ENCODE measurements at places on chromosomes 6 and 20. TPM values are rescaled to one million over a fixed set of nuclear protein-coding genes. Genes with fewer than 3 reads are reported as not detected.

GRCh38 chr6:15247500-15248450 lies 1.9 kb downstream of the JARID2 start:
- DNase-seq: peak; percentile 35

- peak; percentile 78 for DNase-seq
Measured at GRCh38 chr20:47272893-47273590, 83.5 kb downstream of the ZMYND8 start.

DNA sequence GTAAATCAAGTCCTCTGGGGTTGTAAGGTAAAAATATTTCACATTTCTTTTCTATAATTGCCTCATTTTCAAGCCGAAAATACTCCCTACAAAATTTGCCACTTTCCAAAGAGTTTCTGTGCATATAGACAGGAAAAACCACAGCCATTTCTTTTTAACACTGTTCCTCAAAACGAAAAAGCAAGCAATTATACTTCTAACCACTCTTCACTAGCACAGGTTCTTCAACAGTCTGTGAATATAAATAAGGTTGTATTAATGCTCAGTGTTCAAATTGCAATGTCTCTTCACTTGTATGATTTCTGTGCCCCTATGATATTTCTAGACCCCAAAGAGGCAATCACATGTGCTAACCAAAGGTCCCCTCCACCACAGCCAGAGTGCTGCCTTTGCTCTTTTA lies 206.0 kb downstream of the SIM1 start:
- DNase-seq: no peak

GRCh38 chr20:58542411-58543095 lies 27.4 kb upstream of the APCDD1L start:
- no peak for DNase-seq

DNA sequence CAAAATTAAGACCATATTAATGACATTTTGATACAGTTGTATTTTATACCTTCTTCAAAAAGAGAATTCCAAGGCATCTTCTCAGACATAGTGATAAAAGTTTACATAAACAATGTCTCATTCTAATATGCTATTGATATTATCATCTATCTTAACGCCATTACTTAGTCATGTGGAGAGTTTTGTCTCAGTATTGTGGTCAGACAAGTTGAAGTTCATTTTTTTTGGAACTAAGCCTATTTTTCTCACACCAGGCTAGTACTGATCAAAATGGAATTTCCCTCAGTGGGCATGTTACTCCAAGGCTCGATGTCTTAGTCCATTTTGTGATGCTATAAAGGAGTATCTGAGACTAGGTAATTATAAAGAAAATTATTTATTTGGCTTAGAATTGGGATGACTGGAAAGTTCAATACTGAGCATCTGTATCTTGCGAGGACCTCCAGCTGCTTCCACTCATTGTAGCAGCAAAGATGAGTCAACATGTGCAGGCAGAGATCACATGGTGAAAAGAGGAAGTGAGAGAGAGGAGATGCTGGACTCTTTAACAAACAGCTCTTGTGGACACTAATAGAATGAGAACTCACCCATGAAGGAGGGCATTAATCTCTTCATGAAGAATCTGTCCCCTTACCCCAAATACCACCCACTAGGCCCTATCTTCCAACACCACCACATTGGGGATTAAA lies 825.5 kb upstream of the MANEA start:
- DNase-seq: no peak

GRCh38 chr6:103273048-103273447 lies 1586.7 kb downstream of the HACE1 start:
- DNase-seq: no peak

DNA sequence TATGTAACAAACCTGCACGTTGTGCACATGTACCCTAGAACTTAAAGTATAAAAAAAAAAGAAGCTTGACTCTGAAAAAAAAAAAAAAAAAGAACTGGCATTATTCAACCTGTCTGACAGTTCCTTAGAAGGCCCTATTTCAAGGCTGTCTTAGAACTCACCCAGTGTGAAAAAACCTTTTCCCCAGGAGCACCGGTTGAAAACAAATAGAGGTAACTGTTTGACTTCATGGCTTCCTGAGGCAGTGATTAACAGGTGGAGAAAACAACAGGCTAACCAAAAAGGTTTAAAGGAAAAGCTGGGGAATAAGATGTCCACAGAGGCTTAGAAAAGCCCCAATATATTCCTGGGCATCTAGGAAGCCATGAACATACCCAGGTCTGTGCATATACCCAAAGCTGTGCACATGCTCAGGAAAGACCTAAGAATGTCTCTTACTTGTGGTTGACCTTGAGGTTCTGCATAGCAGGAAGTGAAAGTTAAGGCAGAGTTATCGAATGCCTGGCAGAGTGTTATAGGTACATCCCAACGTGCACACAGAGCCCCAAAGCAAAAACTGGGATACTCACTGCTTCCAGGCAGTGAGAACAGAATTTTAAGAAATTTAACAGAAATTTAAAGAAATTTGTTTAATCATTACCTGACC lies 7.0 kb downstream of the UQCC1 start:
- DNase-seq: no peak

GRCh38 chr6:90533615-90534336 lies 53.1 kb downstream of the MAP3K7 start:
- DNase-seq: no peak

DNA sequence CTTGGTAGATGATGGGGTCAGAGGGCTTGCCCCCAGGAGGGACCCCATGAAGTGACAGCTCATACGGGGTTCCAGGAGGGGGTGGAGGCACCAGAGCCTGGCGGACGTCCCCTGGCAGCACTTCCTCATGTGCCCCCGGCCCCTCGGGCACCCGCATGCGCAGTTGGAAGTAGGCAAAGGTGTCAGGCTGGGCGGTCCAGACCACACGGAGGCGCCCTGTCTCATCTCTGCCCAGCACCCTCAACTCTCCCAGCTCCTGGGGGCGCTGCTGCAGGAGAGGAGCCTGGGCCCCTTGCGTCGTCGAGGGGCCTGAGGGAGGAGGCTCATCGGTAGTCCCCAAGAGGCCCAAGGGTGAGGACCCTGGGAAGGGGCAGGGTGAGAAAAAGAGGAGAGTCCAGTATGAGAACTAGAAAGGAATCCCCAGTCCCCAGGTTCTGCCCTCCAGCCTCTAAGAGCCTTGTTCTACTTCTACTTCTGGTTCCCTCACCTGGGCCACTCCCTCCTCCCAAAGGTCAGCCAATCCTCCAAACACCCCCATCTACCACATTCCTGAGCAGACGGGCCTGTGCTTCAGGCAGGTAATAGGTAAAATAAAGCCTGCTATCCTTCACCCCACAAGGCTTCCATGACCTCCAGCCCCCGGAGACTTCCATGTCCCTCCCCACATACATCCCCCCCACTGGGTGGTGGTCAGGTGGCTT lies 23.2 kb downstream of the TNXB start:
- no peak for DNase-seq

DNA sequence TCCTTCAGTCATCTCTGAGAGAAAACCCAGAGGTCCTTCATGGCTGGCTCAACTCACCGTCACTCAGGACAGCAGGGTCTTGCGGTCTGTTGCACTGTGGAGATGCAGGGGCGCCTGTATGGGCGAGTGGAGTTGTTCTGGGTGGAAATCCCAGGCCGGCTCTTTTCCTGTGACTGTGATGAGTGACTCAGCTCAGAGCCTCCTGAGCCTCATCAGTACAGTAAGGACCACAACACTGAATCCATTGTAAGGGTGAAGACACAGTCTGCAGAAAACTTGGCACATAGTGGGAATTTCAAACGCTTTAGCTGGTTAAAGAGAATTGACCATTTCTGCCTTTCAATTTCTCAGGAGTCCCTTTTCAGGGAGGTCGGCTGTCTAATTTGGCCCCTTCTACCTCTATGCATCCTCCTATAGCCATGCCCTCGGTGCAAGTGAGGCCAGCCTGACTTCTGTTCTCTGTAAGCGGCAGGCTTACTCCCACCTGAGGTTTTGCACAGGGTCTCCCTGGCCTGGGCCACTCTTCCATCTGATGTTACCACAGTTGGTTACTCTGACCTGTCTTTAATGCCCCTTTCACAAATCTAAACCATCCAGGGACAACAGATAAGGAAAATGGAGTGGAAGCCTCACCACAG lies 35.5 kb upstream of the TBXT start:
- no peak for DNase-seq

DNA sequence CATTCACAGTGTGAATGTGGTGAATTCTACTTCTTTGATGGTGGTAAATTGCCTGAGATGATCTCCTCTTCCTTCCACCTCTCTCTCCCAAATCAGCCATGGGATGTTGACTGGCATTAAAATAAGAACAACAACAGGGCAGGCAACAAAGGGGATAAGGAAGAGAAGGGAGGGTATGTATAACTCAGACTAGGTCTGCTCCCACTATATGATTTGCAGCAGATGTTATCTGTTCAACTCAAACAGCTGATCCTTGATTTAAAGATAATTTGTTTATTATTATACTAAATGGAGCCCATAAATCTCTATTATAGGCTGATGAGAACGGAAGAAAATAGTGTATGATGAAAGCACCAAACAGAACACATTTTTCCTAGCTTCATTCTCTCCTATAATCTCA lies 262.0 kb downstream of the BTBD3 start:
- no peak for DNase-seq

DNA sequence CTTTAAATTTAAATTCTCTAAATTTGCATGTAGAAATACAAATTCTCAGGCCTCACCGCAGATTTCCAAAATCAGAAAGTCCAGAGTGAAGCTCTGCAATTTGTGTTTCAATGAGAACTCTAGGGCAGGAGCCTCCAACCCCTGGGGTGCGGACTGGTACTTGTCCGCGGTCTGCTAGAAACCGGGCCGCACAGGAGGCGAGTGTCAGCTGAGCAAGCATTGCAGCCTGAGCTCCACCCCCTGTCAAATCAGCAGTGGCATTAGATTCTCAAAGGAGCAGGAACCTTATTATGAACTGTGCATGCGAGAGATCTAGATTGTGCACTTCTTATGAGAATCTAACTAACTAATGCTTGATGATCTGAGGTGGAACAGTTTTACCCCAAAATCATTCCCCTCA lies 203.0 kb upstream of the PCSK2 start:
- no peak for DNase-seq

- no peak for DNase-seq
Measured at GRCh38 chr6:44286285-44286565, 16.0 kb downstream of the TMEM151B start.

DNA sequence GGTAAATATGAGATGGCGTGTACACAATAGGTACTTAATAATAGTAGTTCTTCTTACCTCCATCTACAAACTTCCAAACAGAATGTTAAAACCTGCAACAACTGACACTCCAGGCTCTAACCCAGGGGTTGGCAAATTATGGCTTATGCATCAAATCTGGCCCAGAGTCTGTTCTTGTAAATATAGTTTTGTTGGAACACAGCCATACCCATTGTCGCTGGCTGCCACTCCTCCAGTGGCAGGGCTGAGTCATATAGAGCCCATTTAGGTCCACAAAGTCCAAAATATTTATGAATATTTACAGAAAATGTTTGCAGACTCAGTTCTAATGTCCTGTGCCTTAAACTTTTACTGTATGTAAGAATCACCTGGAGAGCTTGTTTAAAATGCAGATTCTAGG lies 69.9 kb upstream of the BTBD3 start:
- no peak for DNase-seq

GRCh38 chr20:63658749-63659187 lies 656 bp downstream of the RTEL1 start:
- DNase-seq: no peak

- no peak for DNase-seq
Measured at GRCh38 chr20:7180256-7181045, 413.0 kb downstream of the BMP2 start.

DNA sequence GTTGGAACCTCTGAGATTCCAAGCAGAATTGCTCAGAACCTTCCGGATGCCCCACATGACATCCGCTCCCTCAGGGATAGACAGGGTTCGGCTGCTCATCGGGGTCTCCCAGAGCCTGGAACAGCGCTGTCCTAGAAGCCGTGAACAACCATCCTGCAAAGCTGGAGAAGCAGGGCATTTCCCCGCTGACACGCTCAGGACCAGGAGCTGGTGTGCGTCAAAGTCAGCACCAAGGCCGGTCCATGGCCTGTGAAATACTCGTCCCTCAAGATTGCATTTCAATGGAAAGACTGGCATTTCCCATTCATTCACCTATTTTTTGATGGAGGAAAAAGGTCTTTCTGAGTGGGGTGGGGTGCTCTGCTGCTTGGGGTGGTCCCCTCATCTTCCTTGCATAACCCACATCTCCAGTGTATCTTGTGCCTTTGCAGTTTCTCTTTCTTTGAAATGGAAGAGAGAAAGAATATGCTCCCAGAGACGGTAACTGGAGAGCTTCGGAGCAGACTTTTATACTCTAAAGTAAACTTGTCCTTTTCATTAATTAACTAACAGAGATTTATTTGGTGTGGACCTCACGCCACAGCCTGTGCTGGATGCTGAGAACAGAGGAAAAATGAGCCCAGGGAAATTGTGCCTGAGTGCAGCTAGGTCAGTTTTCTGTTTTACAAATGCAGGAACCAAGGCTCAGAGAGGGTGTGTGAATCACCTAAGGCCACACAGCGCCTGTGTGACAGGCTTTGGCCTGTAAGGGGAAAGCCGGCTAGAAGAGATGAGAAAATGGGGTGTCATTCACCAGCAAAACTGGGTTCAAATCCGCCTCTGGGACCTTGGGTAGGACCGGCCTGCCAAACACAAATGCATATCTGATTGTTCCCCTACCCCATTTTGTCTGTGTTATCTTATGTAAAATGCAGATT lies 52.4 kb downstream of the RBM38 start:
- no peak for DNase-seq

DNA sequence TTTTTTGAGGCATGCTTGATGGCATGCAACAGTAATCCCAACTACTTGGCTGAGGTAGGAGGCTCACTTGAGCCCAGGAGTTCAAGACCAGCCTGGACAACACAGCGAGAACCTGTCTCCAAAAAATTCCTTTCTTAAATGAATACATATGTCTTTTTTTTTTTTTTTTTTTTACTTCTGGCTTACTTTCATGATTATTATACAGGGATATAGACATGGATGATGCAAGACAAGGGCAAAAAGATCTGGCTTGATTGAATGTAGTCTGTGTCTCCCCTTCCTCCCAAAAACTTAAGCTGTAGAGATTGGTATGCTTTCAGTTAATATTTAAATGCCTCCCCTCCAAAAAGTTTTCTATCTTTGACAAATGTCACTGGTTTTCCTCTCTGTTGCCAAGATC lies 7.6 kb downstream of the SNX3 start:
- no peak for DNase-seq

GRCh38 chr6:17115251-17116116 lies 13.6 kb downstream of the STMND1 start:
- no peak for DNase-seq

GRCh38 chr6:157292202-157292601 lies 31.1 kb downstream of the TMEM242 start:
- DNase-seq: no peak

The FAM209A gene
- total RNA-seq: not detected

The HSF2 gene
- total RNA-seq: 33.5 TPM

The EFCAB8 gene
- total RNA-seq: not detected

The MAS1 gene
- under 0.01 TPM for total RNA-seq

The COL9A3 gene
- 17.8 TPM for total RNA-seq

The E2F3 gene
- 5.6 TPM for total RNA-seq

The ARMH2 gene
- total RNA-seq: not detected

The PSORS1C1 gene
- total RNA-seq: 5.9 TPM

The NKX2-2 gene
- total RNA-seq: not detected

The SAMD3 gene
- total RNA-seq: 2.6 TPM

The ABHD16B gene
- total RNA-seq: not detected

Data from skin of body (tissue), 3 donors.